IPS-NIHi11 (cell line): ENCODE measurements at places on chromosomes 5 and 9.

- no peak for DNase-seq
These were observed 254.8 kb upstream of the FTMT start for GRCh38 chr5:121596882-121597281.

GRCh38 chr9:20550326-20550725 is 72.0 kb downstream of the MLLT3 start:
- DNase-seq, result no peak

DNA sequence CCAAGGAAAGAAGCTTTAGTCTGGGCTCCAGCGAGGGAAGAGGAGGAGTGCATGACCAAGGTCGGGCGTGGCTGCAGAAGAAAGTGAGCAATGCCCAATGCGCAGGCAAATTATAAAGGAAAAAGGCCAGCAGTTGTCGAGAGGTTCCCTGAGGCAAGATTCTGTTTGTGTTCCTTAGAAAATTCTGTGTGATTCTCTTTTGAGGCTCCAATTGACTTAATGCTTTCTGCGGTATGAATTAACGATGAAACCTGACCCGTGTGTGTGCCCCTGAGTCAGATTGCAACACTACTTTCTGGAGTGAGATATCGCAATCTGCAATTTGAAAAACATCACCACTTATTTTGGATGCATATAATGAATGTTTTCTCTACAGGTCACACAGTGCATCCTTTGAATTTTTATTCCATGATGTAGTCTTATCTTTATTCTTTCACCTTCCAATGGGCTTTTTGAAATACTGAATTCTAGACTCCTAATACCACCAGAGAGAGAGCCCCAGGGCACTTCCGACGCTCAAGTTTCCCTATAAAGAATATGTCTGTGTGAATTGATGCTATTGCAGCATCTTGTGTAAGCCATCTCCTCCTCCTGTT is 117.9 kb upstream of the IL6ST start:
- no peak for DNase-seq

DNA sequence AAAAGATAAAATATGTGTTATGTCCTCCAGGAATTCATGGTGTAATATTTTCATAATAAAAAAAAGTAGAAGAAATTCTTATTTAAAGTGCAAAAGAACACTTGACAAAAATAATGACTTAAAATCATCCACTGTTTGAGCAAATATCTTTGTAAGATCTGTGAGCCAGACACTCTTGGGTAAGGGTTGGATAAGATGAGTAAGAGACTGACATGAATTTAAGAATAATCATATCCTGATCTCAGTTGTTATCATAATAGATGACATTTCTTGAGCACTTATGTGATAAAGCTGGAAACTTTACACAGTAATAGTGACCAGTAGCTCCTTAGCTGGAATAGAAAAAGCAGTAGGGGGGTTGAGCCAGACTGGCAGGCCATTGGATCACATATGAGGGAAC is 40.0 kb upstream of the ADRB2 start:
- no peak for DNase-seq

DNA sequence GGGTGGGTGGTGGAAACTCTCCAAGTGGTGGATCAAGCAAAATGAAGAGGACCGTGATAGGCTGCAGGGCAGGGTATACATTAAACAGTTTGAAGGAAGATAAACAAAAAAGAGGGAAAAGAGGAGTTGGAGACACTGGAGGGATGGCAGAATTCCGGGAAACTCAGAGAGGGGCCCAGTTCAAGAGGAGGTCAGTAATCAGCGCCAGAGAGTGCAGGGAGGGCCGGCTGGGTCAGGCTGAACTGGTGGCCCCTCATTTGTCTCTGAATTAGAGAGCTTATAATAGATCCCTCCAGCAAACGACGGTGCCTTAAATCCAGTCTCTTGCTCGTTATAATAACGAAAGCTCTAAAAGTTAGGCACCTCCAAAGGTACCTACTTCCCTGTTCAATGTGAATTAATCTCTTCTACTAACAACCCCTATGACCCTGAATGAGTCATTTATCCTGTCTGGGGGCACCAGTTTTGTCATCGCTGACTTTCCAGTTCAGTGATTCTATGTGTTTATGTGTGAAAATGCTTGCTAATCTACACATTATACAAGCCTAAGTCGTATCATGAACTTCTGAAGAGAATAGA is 2.4 kb upstream of the ZSWIM6 start:
- no peak for DNase-seq

DNA sequence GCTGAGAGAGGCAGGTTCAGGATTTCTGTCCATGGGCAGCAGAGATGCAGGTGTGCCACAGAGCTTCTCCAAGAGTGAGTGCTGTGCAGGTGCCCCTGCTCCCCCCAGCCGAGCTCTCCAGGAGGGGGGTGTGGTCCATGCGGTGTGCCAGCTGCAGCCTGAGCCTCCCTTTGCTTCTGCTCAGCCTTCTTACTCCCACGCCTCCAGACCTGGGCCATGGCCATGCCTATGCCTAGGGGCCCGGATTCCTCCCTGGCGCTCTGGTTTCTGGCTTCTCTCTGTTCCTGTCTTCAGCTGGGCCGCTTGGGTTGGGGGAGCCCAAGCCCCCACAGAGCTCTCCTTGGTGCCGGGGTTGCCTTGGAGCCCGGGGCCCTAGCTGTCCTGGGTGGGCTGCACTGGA is 133.3 kb downstream of the CACNA1B start:
- no peak for DNase-seq

DNA sequence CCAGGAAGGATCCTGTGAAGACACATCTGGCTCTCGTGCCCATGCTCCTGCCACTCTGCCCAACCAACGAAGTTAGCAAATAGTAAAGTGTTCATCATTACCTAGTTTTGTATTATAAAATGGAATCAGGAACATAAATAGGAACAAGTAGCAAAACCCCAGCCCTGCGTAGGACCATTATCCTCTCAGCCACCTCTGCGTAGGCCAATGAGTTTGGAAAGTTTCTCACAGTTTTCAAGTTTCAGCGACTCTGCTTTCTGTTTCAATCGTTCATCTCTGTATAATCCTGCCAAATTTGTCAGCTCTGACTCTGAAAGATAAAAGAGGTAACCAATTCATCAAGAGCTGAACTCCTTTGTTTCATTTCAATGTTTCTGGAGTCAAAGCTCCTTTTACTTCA is 10.1 kb upstream of the SPATA24 start:
- no peak for DNase-seq

DNA sequence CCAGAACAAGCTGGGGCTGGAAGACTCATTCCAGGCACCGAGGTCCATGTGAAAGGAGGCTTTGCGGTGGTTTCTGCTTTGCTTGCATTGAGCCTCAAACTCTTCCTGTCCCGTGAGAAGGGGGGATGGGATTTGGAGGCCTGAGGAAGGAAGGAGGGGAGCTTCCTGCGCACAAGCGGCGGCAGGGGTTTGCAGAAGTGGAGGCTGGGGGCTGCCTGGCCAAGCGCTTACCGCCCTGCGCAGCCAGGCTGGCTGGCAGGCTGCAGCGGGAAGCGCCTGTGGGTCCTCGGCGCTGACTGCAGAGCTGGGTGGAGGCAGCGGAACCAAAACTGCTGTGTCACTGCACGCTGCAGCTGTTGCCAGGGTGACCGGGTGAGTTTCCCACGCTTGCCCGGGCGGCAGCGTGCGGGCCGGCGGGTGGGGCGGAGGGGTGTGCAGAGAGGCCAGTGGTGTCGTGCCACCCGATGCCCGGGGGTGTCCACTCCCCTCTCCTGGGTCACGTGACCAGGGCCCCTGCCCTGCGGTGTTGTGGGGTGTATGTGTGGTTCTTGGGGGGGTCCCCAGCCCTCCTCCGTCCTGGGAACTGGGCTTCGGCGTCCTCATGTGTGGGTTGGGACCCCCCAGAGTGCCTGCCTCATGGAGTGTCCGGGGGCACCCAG is 81.0 kb downstream of the RXRA start:
- peak; percentile 91 for DNase-seq

DNA sequence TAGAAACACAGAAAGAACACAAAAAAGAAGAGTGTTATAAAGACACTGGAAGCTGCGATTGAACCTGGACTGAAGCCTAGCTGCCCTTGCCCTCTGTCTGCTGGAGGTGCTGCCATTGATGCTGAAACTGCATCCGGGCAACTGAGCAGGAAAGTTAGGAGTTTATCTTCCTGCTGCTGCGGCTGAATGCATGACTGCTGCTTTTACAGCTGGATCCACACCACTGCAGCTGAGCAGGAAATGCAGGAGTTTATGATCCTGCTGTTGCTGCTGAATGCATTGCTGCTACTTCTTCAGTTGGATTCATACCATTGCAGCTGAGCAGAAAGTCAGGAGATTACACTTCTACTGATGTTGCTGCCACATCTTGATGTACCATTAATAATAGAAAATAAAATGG is 21.8 kb upstream of the JAKMIP2 start:
- DNase-seq, result no peak

- no peak for DNase-seq
These were observed 96.8 kb upstream of the TAS2R1 start for GRCh38 chr5:9726931-9727330.

DNA sequence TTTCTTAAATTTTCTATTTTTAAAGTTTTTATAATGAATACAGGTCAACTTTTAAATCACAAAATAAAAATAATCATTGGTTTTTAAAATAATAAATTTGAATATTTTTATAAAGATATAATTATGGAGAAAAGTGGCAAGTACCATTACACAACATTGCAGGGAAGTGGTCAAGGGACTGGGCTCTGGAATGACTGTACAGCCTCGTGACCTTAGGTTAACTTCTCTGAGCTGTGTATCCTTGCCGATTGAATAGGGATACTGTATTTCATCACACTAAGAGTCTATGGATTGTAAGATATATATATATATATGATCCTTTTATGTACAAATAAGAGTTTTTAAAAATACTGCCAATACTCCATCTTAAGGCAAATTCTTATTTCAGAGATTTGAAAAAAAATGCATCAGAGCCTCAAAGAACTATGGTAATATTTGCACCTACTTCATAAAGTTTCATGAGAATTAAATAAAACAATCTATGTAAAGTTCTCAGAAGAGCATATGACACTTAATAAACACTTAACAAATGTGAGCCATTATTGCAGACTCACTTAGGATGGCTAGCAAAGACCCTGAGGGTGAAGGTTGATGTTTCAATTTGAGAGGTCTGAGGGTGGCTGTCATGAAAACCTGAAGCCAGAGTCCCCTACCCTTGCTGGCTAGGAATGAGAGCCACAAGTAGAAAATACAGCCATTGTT is 136.5 kb downstream of the CCDC192 start:
- DNase-seq, result no peak

GRCh38 chr9:115106642-115107041 is 11.3 kb downstream of the TNC start:
- DNase-seq, result no peak

DNA sequence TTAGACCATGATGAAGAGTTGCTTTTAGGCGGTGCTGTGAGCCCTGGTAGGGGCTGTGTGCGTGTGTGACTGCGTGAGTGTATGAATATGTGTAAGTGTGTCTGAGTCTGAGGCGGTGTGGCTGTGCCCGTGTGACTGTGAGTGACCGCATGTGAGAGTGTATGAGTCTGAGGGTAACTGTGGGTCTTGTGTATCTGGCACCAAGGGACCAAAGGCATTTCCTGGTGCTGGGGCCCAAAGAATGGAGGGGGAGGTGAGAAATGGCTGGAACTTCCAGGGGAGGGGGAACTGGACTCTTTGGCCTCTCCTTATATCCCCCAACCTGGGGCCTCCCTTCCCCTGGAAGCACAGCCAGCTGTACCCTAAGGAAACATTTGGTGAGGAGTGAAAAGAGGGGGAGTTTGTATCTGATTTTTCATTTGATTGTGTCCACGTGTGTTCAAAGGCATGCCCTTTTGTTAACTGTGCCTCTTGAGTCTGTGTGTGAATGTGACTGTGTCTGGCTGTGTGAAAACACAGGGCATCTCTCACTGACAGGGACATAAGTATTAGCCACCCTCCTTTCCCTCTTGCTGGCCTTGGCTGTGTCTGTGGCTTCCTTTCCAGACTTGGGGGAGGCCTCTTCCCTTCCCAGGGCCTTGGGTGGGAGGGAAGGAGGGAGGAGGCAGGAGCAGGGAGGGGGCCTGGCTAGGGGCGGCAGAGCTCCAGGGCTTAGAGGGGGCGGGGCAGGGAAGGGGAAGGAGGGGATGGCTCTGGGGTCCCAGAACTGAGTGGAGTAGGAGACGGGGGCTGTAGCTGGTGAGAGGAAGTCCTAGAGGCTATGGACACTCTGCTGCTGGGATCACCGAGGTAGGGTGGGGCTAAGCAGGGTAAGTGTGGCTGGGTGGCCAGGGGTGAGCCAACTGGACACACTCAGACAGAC is 1.4 kb downstream of the IL11RA start:
- no peak for DNase-seq

DNA sequence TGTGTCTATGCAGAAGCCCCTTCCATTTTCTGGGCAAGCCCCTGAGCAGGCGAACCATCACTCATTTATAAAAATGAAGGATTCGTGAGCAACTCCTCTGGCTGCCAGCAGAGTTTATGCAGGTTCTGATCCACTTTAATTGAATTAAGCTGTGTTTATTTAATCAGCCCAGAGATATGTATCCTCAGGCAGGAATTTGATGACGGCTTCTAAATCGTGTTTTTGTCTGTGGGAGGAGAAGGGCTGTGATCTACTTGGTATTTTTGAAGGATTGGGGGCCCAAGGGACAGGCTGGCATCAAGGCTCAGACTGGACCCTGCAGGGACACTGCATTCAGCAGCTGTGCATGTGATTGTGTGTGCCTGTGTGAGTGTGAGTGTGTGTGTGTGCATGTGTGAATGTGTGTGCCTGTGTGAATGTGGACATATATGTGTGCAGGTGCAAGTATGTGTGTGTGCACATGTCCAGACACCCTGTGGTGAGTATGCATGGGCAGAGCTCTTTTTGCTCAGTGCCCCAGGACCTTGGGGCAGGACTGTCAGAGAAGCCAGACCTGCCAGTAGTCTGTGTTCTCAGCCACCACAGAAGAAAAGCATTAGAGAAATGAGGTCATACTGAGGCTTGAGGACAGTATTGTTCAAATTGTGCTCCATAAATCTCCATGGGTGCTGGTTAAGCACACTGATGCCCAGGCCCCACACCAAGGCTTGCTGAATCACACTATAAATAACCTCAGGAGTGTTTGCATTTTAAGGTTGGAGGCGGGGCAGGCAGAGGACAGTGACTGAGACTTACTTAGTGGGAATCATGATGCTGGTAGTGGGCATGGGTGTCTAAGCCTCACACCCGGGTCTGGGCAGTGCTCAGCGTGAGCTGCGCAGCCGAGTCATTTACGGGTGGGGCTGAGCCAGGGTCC is 164.0 kb downstream of the CARTPT start:
- no peak for DNase-seq

DNA sequence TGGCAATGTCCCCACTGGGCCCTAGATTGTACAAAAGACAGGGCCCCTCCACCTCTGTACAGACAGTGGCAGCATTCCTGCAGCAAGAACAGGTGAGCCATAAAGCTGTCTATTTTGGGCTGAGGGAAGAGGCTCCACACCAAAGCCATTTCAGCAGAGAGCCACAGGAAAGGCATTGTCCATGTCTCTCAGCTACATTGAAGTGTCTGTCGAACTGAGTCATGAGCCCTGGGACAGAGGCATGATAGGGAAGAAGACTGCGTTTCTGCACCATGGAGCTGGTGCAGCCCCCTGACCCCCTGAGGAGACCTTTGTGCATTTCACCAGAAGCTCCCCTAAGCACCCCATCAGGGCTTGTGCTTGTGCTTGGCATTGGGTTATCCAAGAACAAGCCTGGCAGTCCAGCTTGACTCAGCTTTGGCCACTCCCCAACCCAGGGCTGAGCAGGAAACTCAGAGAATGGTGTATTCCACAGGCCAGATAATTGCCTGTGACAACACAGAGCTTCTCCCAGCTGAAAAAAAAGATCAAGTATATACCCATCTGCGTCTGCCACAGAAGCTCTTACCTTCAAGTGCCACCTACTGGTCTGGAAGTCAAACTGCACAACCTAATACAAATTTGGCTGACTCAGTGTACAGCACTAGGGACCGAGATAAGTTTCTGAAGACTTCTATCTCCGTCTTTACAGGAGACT is 5.9 kb upstream of the FRMD3 start:
- peak; percentile 58 for DNase-seq

GRCh38 chr9:127654619-127655018 is 42.5 kb downstream of the STXBP1 start:
- peak; percentile 35 for DNase-seq
